ENCODE measurements at places on chromosomes 11 and 22. TPM values are rescaled to one million over a fixed set of nuclear protein-coding genes. Genes with fewer than 3 reads are reported as not detected.

OR4D6 gene
- not detected for total RNA-seq

KCNJ11 gene
- total RNA-seq: 2.7 TPM

DGAT2 gene
- 0.65 TPM for total RNA-seq

KDELR3 gene
- total RNA-seq: 1.4 TPM

NCR3LG1 gene
- 2.7 TPM for total RNA-seq

- H3K36me3 ChIP-seq: no peaks in the 10 kb centered on the region
- H3K4me3 ChIP-seq: no peak overlapping the region
- no peak for DNase-seq
- no peaks in the 10 kb centered on the region for H3K27me3 ChIP-seq
- H3K4me1 ChIP-seq: no peaks in the 10 kb centered on the region
- H3K27ac ChIP-seq: no peak overlapping the region
Measured at GRCh38 chr11:40271361-40271760, 1188.1 kb downstream of the LRRC4C start.

DNA sequence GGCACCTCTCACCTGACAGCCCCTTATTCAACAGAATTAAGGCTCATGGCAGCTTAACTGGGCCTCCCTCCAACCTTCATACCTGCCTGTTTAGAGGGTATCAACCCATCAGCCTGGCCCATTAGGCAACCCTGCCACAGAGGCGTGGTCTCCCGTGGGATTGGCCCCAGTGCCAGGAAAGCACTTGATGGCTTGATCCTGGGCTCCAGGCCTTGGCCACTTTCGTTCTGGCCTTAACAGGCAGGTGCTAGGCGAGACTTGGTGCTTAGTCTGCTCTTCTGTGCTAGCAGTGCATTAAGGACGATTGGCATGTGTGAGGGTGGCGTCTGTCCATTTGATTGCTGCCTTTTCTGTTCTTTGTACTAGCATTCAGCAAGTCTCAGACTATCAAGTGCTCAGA, 75.2 kb downstream of the CABIN1 start:
- no peak overlapping the region for H3K27ac ChIP-seq
- peaks cover 27% of the 10 kb centered on the region for H3K36me3 ChIP-seq
- H3K27me3 ChIP-seq: no peaks in the 10 kb centered on the region
- H3K4me3 ChIP-seq: no peak overlapping the region
- no peak for DNase-seq
- H3K4me1 ChIP-seq: peaks cover 10% of the 10 kb centered on the region

DNA sequence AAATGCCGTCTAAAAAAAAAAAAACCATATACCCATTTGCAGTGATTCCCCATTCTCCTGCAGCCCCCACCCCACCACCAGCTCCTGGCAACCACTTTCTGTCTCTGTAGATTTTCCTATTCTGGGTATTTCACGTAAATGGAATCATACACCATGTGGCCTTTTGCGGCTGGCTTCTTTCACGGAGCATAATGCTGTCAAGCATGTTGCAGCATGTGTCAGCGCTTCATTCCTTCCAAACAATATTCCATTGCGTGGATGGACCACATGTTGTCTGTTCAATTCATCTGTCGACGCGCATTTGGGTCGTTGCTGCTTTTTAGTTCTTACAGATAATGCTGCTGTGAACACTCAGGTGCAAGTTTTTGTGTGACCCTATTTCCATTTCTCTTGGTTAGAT, 14.8 kb upstream of the EMID1 start:
- H3K4me3 ChIP-seq: no peak overlapping the region

DNA sequence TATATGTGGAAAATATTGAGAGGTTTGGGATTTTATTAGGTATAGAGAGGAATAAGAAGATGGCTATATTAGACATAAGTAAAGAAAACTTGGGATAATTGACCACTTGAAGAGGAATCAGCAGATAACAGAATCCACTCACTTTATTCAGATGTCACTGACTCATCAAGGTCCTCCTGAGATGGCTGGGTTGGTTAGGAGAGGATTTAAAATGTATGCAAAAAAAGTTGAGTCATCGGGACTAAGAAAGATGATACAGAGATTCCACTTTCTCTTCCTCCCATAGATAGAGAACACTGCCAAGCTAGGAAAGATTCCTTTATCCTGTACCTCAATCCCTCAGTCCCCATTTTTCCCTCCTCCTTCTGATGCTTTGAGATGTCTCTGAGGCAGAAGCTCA, at the start of gene OR6A2:
OR6A2 (minus strand) TSS at position 288 of the 400 bp plus-strand sequence. CDS start 3,981 bp downstream, outside the sequence.
- H3K36me3 ChIP-seq: no peaks in the 10 kb centered on the region
- H3K27ac ChIP-seq: no peak within 1 kb of the TSS
- H3K4me3 ChIP-seq: no peak within 1 kb of the TSS
- no peak for DNase-seq
- H3K4me1 ChIP-seq: no peaks in the 10 kb centered on the region

DNA sequence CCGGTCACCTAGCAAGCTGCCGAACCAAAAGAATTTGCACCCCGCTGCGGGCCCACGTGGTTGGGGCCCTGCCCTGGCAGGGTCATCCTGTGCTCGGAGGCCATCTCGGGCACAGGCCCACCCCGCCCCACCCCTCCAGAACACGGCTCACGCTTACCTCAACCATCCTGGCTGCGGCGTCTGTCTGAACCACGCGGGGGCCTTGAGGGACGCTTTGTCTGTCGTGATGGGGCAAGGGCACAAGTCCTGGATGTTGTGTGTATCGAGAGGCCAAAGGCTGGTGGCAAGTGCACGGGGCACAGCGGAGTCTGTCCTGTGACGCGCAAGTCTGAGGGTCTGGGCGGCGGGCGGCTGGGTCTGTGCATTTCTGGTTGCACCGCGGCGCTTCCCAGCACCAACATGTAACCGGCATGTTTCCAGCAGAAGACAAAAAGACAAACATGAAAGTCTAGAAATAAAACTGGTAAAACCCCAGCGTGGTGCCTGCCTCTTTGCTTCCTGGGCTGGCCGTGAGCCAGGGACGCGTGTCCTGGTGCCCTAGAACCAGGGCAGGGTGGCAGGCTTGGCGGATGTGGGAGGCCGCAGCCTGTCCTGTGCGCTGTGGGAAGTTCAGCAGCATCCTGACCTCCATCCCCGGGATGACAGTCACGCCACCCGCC, 13.2 kb downstream of the CCND1 start:
- H3K4me3 ChIP-seq: no peak overlapping the region
- H3K27ac ChIP-seq: no peak overlapping the region
- H3K36me3 ChIP-seq: no peaks in the 10 kb centered on the region
- H3K27me3 ChIP-seq: no peaks in the 10 kb centered on the region
- peaks cover 2% of the 10 kb centered on the region for H3K4me1 ChIP-seq

DNA sequence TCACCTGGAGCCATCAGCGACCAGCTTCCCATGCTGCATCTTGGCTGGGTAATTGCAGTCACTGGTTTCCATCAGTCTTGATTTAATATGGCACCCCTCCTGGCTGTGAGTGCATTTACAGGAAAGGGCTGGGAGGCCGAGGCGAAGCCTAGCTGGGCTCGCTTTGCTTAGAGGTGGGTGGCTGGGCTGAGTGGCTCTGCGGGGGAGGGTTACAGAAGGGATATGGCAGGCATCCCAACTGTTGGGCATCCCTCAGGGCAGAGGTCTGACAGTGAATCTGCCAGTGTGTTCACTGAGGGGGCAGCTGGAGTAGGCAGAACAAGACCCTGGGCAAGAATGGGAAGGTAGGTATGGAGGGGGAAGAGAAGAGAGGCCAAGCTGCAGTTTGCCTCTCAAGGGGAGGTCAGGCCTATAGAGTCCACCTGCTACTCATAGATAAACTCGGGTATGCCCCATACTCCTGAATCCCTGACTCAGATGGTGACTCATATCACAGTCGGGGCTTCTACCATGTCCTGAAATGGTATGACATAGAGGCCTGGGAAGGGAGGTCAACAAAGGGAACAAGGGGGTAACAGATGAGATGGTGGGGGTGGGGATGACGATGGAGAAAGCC, 77.5 kb upstream of the PHOX2A start:
- H3K27ac ChIP-seq: peak overlapping the region; percentile 64
- H3K4me1 ChIP-seq: peaks cover 13% of the 10 kb centered on the region
- no peak for DNase-seq
- peaks cover 2% of the 10 kb centered on the region for H3K36me3 ChIP-seq
- no peaks in the 10 kb centered on the region for H3K27me3 ChIP-seq

- no peak overlapping the region for H3K27ac ChIP-seq
- no peak for DNase-seq
- no peaks in the 10 kb centered on the region for H3K4me1 ChIP-seq
Measured at GRCh38 chr11:2409126-2409525, 8.6 kb downstream of the TSSC4 start.

- H3K27me3 ChIP-seq: no peaks in the 10 kb centered on the region
- peaks cover 3% of the 10 kb centered on the region for H3K36me3 ChIP-seq
- no peak overlapping the region for H3K4me3 ChIP-seq
- no peaks in the 10 kb centered on the region for H3K4me1 ChIP-seq
- no peak for DNase-seq
Measured at GRCh38 chr11:111731821-111732220, 34.4 kb downstream of the PPP2R1B start.

- H3K27me3 ChIP-seq: peaks cover 2% of the 10 kb centered on the region
- no peaks in the 10 kb centered on the region for H3K4me1 ChIP-seq
- H3K36me3 ChIP-seq: no peaks in the 10 kb centered on the region
- H3K4me3 ChIP-seq: no peak overlapping the region
Measured at GRCh38 chr11:8373519-8374432, 110.1 kb upstream of the LMO1 start.
